ENCODE measurements at places on chromosomes 1 and 21.

- DNase-seq, result no peak
These were observed 2.5 kb downstream of the ARHGEF19 start for GRCh38 chr1:16209847-16210407.

GRCh38 chr1:216923601-216924000 lies 200.4 kb upstream of the ESRRG start:
- DNase-seq, result no peak

- no peak for DNase-seq
These were observed 932 bp upstream of the RAB7B start for GRCh38 chr1:206003854-206004800.

- no peak for DNase-seq
These were observed 9.2 kb upstream of the EVA1C start for GRCh38 chr21:32403201-32403777.

GRCh38 chr1:180911640-180912191 lies 981 bp upstream of the KIAA1614 start:
- DNase-seq, result no peak

GRCh38 chr21:44974676-44975075 lies 34.8 kb downstream of the SLX9 start:
- no peak for DNase-seq

- no peak for DNase-seq
These were observed 69.0 kb downstream of the IGSF21 start for GRCh38 chr1:18176619-18177018.
